ENCODE measurements at places on chromosomes 7 and 10. TPM values are rescaled to one million over a fixed set of nuclear protein-coding genes. Genes with fewer than 3 reads are reported as not detected.
A peak's percentile ranks its signal among the peaks of the same experiment; 100 is the strongest.

- DNase-seq = no peak
These were observed 34.2 kb downstream of the BICC1 start for GRCh38 chr10:58546722-58547445.

DNA sequence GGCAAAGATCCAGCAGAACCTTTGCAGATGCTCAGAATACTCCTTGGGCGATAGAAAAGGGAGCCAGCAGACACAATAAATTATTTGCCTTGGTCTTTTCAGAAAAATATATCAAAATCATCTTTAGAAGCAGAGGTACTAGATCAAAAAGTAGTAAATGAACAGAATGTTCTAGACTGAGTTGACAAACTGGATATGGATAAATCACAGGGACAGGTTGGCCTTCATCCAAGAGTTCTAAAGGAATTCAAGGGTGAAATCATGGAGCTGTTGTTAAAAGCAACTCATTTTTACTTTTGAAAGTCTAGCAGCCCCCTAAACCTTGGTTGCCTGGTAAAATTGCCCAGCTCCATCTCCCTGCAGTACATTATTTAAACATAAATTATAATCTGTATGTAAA is 99.1 kb downstream of the PLCE1 start:
- DNase-seq = no peak

DNA sequence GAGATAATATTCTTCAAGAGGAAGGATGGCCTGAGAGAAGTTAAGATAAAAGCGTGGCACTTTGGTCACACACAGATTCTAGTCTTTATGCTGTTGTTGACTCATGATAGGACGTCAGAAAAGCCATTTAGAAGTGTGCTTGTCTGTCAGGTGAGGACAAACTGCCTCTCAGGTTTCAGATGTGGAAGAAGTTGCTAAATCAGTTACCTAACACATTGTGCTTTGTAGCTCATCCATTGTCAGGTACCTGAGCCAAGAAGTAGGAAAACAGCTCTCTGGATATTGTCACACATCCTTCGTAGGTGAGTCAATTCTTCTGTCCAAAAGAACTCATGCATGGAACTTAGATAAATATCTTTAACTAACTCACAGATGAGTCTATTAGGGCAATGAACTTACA is 49.5 kb upstream of the PHYHIPL start:
- DNase-seq = no peak

- no peak for DNase-seq
These were observed 41.7 kb downstream of the ARL4A start for GRCh38 chr7:12729112-12729511.

DNA sequence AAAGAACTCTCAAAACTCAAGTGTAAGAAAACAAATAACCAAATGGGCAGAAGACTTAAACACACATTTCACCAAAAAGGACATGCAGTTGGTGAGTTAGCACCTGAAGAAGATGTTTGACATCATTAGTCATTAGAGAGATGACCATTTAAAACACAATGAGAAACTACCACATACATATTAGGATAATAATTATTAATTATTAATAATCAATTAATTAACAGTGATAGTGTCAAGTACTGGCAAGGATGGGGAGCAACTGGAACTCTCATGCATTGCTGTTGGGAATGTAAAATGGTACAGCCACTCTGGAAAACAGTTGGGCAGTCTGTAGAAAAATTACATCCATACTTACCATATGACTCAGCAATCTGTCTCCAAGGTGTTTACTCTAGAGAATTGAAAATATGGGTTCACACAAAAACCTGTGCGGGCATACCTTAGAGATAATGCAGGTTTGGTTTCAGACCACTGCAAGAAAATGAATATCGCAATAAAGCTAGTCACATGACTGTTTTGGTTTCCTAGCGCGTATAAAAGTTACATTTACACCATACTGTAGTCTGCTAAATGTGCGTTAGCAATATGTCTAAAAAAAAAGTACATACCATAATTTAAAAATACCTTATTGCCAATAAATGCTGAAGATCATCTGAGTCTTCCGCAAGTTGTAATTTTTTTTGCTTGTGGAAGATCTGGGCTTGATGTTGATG is 30.3 kb downstream of the ARID5B start:
- no peak for DNase-seq

GRCh38 chr10:91007655-91008054 is 86.8 kb upstream of the ANKRD1 start:
- DNase-seq = no peak

DNA sequence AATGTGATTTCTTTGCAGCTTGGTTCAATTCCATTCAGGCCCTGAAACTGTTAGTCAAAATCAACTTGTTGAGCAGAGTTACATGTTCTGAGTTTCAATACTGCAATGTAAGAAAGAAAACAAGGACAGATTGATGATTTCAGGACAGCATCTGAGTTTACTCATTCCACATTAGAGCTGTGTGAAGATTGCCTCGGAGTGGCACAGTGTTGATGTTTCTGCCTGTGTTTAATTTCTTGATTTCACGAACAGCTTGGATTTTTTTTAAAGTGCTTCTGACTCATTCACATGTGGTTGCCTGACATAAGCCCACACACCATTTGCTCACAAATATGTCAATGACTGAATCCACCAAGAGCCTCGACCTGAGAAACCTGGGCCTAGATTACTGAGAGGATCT is 101.2 kb upstream of the PARD3 start:
- DNase-seq = peak; percentile 43

DNA sequence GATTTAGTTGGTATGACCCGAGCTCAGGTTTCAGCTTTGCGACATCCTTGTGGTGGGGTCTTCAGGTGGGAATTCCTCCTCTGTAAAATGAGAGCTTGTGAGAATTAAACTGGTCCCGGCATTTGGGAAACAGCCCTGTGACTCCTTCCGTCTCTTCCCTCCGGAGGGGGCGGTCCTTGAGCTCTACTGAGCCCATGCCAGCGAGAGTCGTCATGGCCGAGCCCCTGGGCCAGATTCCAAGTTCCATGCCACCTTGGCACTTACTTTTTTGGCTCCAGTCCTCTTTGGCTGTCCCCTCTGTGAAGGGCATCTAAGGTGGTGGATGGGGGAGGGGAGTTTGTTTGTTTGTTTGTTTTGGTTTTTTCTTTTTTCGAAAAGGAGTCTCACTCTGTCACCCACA is 47.6 kb downstream of the GTF2IRD1 start:
- peak; percentile 53 for DNase-seq

- no peak for DNase-seq
These were observed 97.0 kb downstream of the HGF start for GRCh38 chr7:81672872-81673271.

- no peak for DNase-seq
These were observed 77.1 kb downstream of the MPLKIP start for GRCh38 chr7:40057292-40057691.

DNA sequence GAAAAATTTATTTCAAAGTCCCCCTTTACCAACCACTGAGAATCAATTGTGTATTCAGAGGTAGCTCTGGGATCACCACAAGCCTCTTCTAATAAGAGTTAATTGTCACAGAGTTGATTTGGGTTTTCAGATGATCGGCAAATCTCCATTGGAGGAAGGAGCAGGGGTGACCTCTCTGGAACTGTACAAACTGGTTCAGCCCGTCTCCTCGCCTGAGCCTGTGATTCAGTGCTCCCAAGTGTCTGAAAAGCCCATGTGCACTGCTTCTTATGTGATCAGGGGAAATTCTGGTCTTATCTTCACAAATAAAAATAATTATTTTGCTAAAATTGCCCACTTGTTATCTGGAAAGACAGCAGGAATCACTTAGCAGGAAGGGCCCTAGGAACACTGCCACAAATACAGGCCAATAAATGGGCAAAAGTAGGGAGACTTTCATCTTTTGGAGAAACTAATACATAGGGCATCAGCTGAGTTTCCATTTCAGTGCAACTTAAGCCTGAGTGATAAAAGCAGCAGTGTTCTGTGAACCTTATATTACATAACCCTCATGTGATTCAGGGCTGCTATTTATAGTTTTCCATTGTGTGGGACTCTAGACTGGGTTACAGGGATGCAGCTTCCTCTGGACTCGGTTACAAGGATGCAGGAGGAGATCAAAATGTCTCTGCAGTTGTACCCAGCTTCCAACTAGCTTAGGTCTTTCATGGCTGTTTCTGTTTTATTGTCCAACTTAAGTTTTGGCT is 32.3 kb downstream of the CDK1 start:
- DNase-seq = no peak

GRCh38 chr7:50768485-50769474 is 13.9 kb downstream of the GRB10 start:
- no peak for DNase-seq

GRCh38 chr10:100413173-100413572 is 49.6 kb upstream of the WNT8B start:
- DNase-seq = no peak

Gene DCLRE1C
- total RNA-seq = 9.5 TPM

Gene THSD7A
- 9.6 TPM for total RNA-seq

Gene C10orf62
- 0.73 TPM for total RNA-seq

Gene CDNF
- 2.2 TPM for total RNA-seq

Gene FKBP6
- total RNA-seq = not detected

Gene TAF6
- 81.3 TPM for total RNA-seq

Gene FFAR4
- 2.8 TPM for total RNA-seq

Gene ANXA8L1
- 1.1 TPM for total RNA-seq

Gene GIMAP6
- total RNA-seq = 6.5 TPM

Gene TMEM178B
- total RNA-seq = 55.0 TPM

Gene KLHDC10
- total RNA-seq = 46.0 TPM

Gene LEP
- total RNA-seq = not detected

Gene HOXA4
- not detected for total RNA-seq
